Activated CD4-positive, alpha-beta T cell treated with anti-CD3 and anti-CD28 coated beads for 48 hours (primary cell): ENCODE measurements at places on chromosomes 2 and 18.

- no peak for DNase-seq
Measured at GRCh38 chr2:218345491-218346236, 11.0 kb upstream of the CATIP start.

- no peak for DNase-seq
Measured at GRCh38 chr2:60438653-60439052, 114.8 kb downstream of the BCL11A start.

GRCh38 chr2:188414411-188414810 is 122.7 kb downstream of the GULP1 start:
- no peak for DNase-seq

DNA sequence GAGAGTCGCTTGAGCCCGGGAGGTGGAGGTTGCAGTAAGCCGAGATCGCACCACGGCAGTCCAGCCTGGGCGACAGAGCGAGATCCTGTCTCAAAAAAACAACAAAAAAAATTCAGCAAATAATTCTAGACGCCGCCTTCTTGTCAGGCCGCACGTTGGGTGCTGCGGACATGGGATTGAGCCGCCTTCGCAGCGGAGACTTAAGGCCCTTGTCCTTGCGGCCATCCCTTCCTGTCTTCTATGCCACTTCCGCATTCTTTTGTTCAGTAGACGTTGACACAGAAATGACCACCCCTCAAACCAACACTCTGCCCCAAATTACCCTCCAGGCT is 15.8 kb downstream of the PTPN18 start:
- no peak for DNase-seq

- DNase-seq: no peak
Measured at GRCh38 chr2:204897561-204897960, 352.3 kb downstream of the PARD3B start.

- DNase-seq: no peak
Measured at GRCh38 chr2:3512086-3512485, 7.2 kb downstream of the ADI1 start.

GRCh38 chr2:70956141-70956540 is 20.4 kb downstream of the ATP6V1B1 start:
- DNase-seq: no peak

GRCh38 chr2:239299218-239299939 is 101.4 kb downstream of the HDAC4 start:
- DNase-seq: no peak

DNA sequence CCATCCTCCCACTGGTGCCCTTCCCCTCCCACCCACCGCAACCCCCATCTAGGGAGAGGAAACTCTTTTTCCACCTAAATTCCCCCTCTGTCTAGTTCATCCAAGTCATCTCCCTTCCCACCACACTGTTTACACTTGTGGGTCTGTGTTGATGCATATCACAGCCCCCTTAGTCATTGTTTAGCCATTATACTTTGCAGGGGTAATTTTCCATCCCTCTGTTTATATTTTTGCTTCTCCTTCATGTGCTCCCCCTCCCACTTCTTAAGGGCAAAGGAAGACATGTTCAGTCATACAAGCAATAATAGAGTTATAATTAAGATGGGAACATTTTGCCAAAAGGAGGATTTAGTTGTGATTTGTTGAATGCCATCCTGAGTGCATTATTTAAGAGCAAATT is 187.8 kb upstream of the TNP1 start:
- DNase-seq: no peak

- DNase-seq: no peak
Measured at GRCh38 chr2:62042944-62043343, 137.5 kb downstream of the COMMD1 start.

- DNase-seq: no peak
Measured at GRCh38 chr2:29954316-29954715, 32.9 kb upstream of the ALK start.

- no peak for DNase-seq
Measured at GRCh38 chr2:88168386-88168785, 1.8 kb upstream of the THNSL2 start.

DNA sequence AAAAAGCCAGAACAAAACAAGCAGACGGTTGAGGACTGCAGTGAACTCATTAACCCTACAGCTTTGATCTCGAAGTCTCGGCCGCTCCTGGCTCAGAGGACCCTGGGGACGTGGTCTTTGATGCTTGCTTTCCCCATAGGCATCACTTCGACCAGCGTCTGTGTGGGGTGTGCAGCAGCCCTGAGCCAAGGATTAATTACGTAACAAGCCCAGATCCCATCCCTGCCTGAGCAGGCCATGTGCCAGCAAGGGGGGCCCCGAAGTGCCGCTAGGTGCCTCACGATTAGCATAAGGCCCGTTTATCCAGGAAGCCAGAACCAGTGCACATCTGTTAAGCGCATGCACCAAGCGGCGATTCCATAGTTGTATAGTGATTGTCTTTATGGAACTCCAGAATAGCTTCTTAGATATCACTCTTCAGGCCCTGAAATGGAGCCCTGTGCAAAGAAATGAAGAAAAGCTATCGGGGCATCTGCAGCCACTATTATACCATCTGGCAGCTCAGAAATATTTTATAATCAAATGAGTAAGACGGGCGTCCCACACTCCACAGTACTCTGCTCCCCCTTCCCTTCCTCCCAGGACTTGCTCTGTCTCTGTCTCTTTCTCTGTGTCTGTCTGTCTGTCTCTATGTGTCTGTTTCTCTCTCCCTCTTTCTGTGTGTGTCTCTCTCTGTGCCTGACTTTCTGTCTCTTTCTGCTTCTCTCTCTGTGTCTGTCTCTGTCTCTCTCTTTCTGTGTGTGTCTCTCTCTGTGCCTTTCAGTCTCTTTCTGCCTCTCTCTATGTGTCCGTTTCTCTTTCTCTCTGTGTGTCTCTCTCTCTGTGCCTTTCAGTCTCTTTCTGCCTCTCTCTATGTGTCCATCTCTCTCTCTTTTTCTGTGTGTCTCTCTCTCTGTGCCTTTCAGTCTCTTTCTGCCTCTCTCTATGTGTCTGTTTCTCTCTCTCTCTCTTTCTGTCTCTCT is 41.7 kb downstream of the HPCAL1 start:
- DNase-seq: no peak

DNA sequence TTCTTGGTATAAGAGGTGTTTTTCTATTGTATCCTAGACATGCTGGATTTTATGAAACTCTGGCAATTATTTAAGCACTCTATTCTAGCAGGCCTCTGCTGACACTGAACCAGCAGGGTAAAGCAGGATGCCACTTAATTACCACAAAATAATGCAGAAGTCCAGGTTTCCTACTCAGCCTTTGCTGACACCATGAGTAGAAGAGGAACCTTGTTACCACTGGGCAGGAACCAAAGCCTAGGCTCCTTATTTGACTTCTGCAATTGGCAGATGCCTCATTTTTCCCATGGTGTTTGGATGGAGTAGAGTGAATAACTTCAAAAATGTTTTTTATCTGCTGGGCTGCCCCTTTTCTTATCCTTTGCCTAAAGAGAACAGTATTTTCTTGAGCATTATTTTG is 60.8 kb downstream of the THNSL2 start:
- no peak for DNase-seq

GRCh38 chr2:17298453-17298852 is 219.8 kb downstream of the RAD51AP2 start:
- DNase-seq: no peak

DNA sequence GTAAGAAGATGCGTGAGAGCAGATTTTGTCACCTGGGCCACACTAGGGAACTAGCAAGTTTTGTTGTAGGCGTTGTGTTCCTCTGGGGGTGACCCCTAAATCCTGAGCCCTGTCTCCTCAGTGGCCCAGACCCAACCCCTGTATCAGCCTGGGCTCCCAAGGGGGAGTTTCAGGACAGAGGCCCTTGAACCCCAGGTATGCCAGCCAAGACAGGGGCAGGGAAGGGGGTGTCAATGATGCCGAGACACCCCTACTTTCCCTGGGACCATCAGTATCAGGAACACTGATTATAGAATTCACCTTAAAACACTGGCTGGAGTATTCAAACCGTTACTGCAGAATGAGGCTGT is 39.1 kb upstream of the RPL31 start:
- DNase-seq: no peak

- DNase-seq: no peak
Measured at GRCh38 chr2:7060631-7061449, 143.6 kb downstream of the RNF144A start.

DNA sequence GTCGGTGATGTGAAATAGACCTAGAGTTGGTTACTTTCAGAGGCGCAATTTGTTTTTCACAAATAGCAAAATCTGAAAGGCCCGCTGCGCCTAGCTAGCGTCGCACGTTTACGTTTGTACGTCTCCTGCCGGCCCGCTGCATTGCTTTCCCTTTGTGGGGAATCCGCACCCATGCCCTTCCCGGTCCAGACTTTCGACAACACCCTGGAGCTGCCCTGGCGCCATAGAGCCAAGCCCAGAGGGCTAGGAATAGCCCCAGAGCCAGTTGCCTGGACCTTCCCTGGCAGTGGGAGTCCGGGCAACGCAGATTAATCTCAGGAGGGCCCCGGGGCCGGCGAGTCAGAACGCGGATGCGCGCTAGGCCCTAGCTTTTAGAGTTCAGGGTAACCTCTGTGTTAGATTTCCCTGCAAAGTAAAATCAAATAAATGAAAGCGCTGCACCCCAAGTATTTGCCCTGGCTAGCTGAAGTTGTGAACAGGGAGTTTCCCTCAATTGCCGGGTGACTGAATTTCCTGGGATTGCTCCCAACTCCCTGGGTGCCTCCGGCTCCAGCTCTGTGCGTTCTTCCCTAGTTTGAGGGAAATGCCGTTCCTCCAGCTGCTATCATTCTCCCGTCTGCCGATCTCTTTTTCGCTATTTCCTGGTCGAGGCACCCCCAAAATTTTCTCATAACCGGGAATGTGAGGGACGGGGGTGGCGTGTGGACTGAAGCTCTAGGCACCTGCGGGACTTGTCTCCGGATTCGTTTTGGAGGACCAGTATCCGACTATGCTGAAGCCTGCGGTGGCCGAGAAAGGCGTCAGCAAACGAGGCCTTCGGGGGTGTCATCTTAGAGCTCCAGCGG is 1.2 kb upstream of the EN1 start:
- no peak for DNase-seq

- no peak for DNase-seq
Measured at GRCh38 chr2:133819906-133820305, 251.6 kb upstream of the NCKAP5 start.

- no peak for DNase-seq
Measured at GRCh38 chr2:74845991-74846390, 12.1 kb downstream of the HK2 start.

GRCh38 chr2:120177001-120177621 is 46.1 kb downstream of the TMEM185B start:
- peak; percentile 85 for DNase-seq

- DNase-seq: no peak
Measured at GRCh38 chr18:67268530-67268929, 248.0 kb downstream of the DSEL start.

DNA sequence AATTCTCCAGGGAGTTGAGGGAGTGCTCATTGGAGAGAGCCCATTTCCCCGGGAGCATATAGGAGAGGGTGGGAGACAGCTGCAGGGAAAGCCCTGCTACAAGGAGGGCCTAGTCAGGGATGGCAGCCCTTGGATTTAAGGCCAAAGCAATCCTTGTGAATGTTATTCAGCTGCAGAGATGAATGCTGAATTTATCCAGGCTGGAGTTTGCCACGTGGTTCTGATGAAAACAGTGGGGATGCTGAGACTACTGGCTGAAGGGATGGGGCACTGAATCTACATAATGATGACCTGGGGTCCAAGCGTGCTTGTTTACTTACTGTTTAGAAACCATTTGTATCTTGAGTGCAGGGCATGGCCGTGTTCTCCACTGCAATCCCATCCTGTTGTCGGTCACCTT is 35.6 kb upstream of the RNF149 start:
- no peak for DNase-seq

DNA sequence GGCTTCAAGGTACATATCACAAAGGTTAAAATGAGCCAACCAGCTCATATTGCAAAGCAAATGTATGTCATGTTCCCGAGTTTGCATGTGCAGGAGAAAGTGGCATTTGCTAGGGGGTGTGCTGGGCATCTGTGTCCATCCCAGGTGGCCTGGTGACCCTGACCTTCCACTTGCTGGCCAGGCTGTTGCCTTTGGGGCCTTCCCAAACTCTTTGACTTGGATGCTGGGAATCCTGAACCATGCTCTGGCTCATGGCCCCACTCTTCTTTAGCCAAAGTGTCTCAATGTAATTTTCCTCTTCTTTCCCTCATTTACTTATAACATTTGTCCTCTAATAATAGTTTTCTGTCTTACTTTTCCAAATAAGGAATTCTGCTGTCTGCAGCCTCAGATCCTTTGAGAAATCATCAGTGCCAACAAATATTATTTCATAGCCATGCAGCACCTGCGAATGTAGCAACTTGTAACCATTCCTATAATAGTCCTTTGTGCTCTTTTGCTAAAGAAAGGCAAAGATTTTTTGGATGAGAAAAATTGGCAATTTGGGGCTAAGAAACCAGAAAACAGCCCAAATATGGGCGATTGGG is 64.2 kb downstream of the MTCL1 start:
- DNase-seq: no peak

- DNase-seq: no peak
Measured at GRCh38 chr2:217795067-217795466, 207.7 kb downstream of the TNS1 start.

DNA sequence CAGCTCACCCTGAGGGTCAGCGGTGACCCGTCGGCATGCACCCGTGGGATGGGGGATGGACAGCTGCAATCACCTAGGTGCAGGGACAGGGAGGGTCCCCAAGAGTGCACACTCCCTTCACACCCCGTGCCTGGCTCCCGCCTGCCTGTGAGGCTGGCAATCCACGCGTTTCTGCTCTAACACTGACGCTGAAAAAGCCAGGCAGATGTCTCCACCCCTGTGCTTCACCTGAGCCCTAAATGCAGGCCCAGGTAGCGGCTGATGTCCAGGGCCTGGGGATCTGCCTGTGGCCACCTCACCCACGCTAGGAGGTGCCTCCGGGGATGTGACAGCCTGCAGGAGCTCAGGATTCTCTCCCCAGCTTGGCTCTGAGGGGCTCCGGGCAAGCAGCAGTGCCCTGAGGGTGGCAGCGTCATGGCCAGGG is 212.0 kb upstream of the SALL3 start:
- no peak for DNase-seq

DNA sequence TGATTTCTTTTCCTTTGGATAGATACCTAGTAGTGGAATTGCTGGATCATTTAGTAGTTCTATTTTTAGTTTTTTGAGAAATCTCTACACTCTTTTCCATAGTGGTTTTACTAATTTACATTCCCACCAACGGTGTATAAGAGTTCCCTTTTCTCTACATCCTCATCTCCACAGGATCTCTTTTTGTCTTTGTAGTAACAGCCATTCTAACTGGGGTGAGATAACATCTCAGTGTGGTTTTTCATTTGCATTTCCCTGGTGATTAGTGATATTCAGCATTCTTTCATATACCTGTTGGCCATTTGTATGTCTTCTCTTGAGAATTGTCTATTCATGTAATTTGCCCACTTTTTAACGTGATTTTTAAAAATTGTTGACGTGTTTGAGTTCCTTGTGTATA is 13.8 kb downstream of the RFTN2 start:
- no peak for DNase-seq

DNA sequence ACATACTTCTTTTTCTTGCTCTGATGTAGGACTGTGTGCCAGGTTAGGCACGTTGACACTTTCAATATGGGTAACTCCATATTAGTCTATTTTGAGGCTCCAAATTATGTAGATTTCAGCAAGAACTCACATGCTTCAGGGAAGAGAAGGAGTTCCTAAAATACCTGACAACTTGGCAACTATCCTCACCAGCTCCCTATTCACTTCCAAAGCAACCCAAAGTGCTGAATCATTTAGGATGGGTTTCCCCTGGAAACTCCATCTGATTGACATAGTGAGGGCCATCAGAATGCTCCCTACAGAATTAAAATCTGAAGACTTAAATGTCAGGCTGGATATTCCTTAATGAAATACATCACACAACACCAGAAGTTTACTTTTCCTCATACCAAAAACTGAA is 32.5 kb upstream of the NFU1 start:
- DNase-seq: no peak
